AG09309 (cell line): ENCODE measurements at places on chromosomes 1 and 21.

DNA sequence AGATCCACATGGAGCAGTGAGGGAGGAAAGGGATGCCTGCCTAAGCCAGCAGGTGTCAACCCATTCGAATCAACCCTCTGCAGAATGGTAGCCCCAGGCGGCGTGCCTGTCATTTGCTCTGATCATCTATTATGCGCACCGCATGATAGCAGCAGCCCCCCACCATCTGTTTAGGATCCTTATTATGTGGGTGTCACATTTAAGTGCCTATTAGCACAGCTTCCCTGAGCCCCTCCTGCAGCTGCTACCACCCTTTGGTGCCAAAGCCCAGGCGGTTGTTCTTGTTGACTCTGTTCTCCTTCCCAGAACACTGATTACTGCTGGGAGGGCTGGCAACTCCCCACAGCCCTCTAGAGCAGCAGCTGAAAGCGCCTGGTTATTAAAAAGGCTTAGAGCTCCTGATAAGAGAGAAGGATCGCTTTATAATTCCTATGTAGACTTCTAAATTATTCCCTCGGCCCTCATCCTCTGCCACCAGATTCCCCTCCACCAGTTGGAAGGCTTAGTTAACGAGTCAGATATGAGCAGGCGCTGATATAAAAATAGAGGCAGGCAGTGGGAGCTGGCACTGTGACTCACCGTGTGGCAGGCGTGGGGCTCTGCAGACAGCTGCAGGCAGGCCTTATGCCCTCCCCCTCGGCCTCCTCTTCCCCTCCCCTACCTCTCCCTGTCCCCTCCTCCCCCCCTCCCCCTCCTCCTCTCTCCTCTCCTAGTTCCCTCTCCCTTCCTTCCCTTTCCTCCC, 23.0 kb downstream of the ACTA1 start:
- DNase-seq: peak; percentile 10

DNA sequence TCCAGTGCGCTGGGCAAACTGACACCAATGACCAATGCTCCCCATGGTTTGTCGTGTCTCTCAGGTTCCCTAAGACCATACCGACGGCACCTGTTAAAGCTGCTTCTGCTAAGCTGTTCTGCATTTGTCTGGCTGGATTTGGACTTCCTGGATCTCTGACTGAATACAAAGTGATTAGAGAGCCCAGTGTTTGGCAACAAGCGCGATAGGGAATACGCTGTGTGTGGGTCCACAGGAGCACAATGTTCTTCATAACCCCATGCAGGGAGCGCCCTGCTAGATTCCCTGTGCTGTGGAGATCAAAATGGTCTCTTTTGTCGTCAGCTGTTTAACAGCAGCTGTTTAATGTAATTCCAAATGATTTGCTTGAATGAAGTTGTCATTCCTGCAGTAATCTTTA, 26.0 kb upstream of the ESRRG start:
- DNase-seq: no peak

- DNase-seq: peak; percentile 73
Measured at GRCh38 chr1:30378991-30379581, 344.3 kb downstream of the MATN1 start.

- DNase-seq: no peak
Measured at GRCh38 chr1:167923324-167924056, 9.6 kb upstream of the ADCY10 start.

GRCh38 chr1:149877211-149877946, 22.0 kb upstream of the BOLA1 start:
- no peak for DNase-seq

DNA sequence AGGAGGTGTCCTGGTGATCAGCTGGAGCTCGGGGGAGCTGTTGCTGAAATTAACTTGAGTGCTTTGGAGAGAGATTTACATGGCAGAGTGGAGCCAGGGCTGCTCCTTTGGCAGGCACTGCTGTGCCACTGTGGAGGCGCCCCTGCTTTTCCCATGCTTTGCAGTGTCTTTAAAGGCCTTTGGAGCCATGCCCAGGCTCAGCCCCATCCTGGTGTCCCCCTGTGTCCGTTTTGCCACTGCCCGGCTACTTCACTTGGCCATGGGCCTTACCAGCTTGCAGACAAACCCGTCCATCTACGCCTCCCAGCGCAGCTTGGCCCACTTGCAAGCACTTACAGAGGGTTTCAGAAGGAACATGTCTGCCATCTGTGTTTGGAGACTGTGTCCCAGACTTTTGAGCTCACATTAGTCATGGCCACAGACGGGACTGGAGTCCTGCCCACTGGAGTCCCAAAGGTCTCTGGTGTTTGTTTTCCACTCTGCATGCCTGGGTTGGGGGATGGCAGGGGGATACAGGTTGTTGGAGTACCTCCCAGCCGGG, 18.2 kb upstream of the LAMTOR5 start:
- no peak for DNase-seq

DNA sequence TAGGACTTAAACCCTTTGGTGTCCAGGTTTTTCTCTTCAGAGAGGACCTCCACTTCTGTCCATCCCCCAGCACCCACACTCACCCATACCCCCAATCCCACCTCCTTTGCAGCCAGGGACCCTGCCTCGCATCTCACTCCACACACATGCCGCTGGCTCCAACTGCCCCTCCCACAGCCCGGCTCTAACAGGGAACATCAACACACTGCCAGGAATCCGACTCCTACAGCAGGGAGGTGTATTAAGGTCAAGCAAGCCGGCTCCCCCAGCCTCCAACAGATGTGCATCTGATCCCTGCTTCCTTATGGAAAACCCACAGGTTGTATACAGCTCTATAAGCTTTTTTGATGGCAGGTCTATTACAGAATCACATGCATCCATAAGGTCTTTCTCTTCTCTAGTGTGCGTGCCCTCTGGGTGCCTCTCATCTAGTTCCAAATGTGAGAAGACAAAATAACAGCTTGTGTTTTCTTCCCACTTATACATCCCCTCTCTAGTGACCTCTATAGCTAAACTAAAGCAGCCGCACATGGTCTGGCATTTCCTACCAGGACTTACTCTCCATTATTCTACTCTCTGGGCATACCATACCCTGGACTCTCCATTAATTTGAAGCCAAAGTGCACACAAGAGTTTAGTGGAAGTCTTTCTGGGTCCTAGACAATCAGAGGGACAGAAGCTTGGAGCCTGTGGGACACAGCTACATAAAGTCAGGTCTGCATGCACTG, 16.3 kb downstream of the PIK3C2B start:
- no peak for DNase-seq

- DNase-seq: no peak
Measured at GRCh38 chr1:17199267-17200044, 5.5 kb upstream of the PADI1 start.

DNA sequence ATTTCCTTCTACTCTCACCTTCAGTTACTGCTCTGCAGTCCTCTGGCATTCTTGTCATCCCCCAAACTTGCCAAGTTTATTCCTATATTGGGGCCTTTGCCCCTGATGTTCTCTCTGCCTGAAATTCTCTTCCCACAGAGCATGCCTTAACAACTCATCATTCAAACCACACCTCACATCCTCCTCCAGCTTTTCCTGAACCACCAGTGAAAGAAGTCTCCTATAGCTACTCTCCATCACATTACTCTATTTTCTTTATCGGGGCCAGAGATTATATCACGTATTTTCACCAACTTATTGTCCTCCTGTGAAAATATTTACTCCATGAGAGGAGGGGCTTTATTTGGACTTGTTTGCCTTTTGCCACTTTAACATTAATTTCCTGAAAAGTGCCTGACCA, 32.1 kb downstream of the EXTL2 start:
- peak; percentile 61 for DNase-seq

DNA sequence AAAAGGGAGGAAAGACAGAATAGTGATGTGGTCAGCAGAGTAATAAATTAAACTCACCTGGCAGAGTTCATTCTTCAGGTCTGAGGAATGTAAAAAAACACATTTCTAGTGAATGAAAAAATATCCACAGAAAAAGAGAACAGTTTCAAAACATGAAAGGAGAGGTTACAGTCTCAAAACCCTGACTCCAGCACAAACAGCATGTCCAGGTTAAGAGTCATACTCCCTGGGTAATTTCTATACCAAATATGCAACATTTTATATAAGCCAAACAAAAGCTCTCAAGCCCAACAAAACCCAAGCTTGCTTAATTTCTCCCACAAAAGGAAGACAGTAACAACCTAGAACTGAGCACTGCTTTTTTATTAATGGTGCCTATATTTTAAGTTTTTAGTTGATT, 173.0 kb downstream of the NTMT2 start:
- no peak for DNase-seq

- DNase-seq: no peak
Measured at GRCh38 chr1:197415221-197415620, 147.2 kb downstream of the CRB1 start.

- DNase-seq: no peak
Measured at GRCh38 chr1:160048335-160048734, 16.5 kb upstream of the PIGM start.

- no peak for DNase-seq
Measured at GRCh38 chr1:10870493-10871096, 74.1 kb upstream of the CASZ1 start.

- no peak for DNase-seq
Measured at GRCh38 chr1:75274920-75275506, 140.8 kb downstream of the LHX8 start.
